ENCODE measurements at places on chromosomes 4 and X.

DNA sequence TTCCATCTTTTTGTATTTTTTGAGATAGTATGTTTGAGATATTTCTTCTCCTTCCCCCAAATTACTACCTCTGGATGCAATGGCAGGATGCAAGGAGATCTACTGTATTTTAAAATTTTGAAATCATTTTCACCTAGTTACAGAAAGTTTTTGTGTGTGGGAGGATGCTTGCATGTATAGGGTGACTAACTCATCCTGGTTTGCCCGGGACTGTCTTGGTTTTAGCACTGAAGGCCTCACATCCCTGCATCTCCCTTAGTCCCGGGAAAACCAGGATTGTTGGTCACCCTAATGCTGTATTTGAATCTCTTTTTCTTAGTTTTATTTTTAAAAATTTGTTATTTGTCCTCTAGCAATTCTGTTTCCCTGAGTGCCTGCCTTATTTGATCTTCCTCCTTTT is 12.1 kb downstream of the SUPT20HL2 start:
- DNase-seq = no peak

GRCh38 chr4:177455561-177455970 is 13.3 kb upstream of the AGA start:
- DNase-seq = no peak

- no peak for DNase-seq
Measured at GRCh38 chr4:125704726-125705125, 390.0 kb downstream of the FAT4 start.

- no peak for DNase-seq
Measured at GRCh38 chr4:109134268-109134667, 168.2 kb downstream of the COL25A1 start.

GRCh38 chr4:41579526-41579925 is 41.6 kb downstream of the LIMCH1 start:
- no peak for DNase-seq

DNA sequence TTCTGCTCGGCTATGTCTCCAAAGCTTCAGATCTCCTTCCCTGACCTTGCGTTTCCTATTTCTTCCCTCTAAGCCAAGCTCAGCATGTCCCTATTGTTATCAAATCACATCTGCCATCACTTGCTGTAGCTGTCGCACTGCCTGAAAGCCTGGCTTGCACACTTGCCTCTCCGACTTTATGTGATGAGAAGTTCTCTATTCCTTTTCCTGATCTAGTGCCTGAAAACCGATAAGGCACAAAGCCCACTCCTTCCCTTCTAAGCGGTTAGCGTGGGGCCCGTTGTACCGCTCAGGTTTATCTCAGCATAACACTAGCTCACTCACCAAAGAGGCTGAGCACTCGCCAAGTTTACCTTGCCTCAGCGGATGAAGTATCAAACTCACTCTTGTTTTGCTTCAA is 816 bp downstream of the NMU start:
- DNase-seq = no peak

- no peak for DNase-seq
Measured at GRCh38 chr4:160414496-160414895, 1311.6 kb downstream of the RAPGEF2 start.

DNA sequence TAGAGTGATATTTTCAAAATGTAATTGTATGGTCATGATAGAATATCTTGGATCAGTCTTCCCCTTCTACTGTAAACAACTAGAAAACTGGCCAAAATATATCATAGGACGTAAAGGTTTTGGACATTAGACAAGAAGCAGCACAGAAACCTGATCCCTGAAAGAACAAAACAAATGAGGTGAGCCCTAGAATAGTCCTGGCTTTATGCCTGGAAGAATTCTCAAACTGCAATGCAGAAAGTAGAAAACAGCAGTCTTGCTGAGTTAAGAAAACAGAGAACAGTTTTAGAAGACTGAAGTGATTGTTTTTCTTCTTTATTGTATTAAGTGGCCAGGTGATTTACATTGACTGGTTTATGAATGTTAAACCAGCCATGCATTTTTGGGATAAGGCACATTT is 19.5 kb downstream of the NSUN7 start:
- DNase-seq = no peak

DNA sequence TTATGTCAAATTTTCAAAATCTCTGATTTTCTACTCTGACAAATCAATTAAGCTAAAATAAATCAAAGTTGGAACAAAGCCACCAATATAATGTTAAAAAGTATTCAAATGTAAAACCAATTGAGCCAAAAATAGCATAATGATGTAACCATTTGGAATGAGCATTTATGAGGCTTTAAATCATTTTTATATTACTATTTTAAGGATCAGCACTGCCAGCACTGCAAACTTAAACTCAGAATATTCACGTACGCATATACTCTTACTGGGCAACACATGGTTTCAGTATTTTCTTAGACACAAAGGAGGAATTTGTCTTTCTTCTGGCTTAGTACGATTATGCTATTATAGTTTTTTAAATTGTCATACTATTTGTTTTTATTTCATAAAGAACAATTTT is 52.2 kb downstream of the AFAP1 start:
- DNase-seq = no peak

DNA sequence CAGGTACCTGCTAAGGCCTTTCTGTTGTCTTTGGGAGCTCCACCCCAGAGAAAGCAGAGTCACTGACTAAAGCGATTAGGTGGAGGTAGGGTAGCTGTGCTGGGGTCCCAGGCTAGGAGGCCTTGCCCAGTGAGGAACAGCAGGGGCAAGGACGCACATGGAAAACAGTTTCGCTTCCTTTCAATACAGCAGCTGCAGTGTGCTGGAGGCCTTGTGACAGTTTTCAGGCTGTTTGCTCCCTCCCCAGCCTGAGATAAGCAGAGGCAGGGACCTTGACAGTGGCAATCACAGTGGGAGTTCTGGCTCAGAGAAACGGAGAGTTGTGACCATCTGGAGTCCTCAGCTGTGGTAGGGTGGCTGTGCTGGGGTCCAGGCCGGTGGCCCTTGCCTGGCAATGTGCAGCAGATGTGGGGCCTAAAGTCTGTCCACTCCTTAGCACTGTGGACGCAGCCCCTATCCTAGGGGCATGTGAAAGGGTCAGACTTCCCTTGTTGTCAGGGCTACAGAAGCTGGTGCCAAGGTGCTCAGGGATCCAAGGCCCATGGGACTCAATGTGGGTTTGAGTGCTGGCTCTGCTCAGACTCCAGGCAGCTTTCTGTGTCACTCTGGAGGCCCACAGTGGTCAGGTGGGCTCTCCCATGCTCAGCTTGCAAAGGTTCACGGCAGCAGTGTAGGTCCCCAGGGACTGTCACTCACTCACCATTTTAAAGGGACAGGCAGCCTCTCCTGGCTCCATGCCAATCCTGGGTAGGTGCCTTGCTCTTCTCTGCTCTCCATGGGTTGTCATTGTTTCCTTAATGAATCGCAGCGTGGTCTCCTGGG is 534.9 kb upstream of the FMR1 start:
- no peak for DNase-seq

DNA sequence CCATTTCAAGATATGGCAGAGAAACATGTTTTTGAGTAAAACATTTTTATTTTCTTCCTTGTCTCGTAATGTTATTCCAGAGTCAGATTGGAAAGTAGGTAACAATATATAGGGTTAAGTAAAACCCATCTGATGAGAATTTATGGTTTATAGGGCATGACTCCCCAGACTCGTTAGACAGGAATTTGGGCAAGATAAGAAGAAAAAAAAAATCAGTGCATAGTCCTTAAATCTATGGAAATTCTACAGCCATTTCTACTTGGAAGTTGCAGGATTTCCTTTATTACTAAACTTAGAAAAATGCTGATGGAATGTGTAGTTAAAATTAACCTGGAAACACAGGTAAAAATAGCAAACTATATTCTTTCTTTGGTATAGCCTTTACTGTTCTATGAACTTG is 366.1 kb upstream of the MAGEB16 start:
- no peak for DNase-seq

DNA sequence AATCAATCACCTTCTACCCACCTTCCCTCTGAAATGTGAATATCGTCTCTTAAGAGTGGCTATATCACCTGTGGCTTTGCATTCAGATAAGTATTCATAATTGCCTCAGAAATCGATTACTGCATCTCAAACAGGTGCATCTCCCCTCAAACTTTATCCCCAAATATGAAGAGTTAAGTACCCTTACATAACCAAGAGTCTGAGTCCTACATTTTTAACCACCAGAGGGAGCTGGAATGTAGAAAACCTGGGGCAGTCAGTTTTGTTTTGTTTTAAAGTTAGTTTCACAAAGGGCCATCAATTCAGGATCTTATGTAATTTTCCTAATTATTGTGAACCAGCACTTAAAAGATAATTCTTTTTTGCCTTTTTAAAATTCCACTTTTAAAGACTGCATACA is 5.7 kb downstream of the TCEANC start:
- DNase-seq = no peak

GRCh38 chr4:55757356-55757952 is 62.1 kb upstream of the EXOC1L start:
- no peak for DNase-seq

DNA sequence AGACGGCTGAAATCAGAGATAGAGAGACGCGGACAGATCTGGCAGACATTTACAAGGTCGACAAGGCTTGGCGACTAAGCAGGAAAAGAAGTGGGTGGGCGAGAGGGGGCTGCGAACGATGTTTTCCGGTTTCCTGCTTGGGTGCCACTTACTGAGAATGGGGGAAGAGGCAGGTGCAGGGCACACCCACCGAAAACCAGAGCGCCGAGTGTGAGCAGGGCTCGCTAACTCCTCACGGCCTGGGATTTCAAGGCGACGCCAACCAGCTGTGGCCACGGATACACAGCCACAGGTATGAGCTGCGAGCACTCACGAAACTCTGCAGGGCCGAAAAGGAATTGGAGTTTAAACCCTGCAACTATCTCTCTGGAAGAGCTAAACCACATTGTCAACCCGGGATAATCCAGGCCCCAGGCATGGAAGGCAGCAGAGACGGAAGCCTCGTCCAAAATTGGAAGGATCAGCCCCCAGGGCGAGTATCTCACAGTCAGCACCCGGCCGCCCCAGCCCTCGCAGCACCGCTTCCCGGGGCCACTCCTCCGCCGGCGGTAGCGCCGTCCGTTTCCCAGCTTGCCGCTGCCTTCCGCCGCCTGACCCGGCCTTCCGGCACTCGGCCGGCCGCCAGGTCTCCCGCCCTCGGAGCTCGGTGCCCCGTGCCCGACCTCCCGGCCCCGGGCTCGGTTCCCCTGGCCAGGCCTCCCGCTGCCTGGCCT is 778 bp downstream of the CASP3 start:
- peak; percentile 57 for DNase-seq

- no peak for DNase-seq
Measured at GRCh38 chrX:9947131-9947794, 19.9 kb upstream of the CLDN34 start.

DNA sequence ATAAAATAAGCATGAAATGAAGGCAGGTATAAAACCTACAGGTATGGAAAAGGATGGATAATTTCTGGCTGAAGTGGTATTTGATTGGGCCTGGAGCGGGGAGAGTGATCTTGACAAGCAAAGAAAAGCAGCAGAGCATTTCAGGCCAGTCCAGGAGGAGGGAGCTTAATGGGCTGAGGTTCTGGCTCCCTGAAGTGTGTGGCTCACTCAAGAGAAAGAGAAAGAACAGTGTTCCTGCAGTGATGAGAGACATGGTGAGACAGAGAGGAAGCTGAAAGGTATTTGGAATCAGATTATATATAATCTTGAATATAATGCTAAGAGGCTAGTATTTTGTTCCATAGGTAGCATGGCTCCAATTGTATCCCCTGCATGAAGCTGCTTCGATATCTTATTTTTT is 153.5 kb downstream of the MGST2 start:
- no peak for DNase-seq

GRCh38 chrX:71128915-71129765 is 10.7 kb downstream of the MED12 start:
- DNase-seq = peak; percentile 60

- no peak for DNase-seq
Measured at GRCh38 chr4:27288496-27288895, 427.9 kb downstream of the STIM2 start.

DNA sequence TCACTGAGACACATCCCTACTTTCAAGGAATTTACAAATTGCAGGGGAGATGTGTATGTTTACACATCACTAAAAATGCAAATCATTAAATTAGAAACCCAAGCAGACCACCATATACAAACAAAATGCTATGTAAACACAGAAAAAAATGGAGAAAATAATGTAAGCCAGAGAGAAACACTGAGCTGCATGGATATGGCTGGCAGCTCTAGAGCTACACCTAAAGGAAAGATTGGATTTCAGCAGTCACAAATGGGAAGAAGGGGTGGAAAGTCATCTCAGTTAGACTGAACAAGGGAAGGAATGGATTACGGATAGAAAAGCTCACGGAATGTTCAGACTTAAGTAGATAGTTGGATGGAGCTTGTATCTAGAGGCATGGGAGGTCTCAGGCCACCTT is 186.3 kb downstream of the MOSPD2 start:
- no peak for DNase-seq

DNA sequence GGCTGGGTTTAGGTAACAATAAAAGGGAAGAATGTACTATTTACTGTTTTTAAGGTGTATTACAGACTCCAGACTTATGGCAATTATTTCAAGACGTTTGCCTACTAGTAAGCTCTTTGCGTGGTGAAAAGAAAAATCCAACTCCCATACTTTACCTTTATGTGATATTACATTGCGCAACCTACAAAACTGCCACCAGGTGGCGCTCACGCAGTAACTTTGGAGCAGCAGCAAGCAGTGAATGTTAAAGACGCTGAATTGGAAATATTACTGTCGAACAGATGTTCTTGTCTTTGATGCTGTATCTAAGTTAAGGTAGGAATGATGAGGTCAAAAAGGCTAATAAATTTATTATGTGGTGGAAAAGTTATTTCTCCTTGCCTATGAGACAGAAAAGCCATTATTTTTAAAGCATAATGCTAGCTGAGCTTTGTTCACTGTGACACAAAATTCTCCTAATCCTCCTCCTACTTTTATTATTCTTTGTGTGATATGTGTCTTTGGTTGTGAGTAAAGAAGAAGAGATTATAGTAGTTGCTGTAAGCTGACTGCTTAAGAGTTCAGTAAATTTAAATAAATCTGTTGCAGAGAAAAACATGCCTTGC is 1099.8 kb upstream of the TENM3 start:
- peak; percentile 78 for DNase-seq

DNA sequence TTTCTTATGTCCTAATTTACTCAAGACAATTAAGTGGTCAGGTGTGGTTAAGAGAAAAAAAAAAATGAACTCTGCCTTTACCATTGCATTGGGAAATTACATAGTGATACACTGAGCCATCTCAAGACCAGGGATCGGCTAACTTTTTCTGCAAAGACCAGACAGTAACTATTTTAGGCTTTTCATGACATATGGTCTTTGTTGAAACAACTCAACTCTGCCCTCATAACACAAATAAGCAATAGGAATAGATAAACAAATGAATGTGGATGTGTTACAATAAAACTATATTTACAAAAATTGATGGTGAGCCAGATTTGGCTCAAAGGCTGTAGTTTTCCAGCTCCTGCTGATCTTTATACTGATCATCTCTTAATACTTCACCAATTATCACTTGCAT is 632.6 kb upstream of the INTU start:
- DNase-seq = no peak

DNA sequence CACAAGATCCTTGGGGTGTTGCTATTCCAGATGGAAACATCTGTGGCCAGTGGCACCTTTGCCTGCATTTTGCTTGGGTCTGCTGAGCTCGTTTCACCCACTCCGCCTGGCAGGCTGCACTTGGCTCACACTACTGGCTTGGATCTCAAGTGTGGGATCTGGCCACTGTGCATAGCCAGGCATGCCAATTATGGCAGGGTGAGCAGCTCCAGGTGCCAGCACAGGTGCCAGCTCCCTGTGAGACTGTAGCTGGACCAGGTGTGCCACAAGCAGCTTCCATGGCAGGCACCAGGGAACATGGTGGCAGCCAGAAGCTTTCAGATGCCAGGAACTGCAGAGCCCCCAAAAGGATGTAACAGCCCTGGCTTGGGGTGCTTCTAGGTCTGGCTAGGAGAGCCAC is 463.8 kb upstream of the PABPC4L start:
- no peak for DNase-seq

GRCh38 chrX:15576019-15576418 is 24.7 kb downstream of the ACE2 start:
- DNase-seq = no peak

Data from T47D (cell line).